Retina (tissue), 1 donor: ENCODE measurements at places on chromosomes 2 and 18.

GRCh38 chr2:173280853-173281252 lies 73.8 kb upstream of the CDCA7 start:
- DNase-seq = no peak

DNA sequence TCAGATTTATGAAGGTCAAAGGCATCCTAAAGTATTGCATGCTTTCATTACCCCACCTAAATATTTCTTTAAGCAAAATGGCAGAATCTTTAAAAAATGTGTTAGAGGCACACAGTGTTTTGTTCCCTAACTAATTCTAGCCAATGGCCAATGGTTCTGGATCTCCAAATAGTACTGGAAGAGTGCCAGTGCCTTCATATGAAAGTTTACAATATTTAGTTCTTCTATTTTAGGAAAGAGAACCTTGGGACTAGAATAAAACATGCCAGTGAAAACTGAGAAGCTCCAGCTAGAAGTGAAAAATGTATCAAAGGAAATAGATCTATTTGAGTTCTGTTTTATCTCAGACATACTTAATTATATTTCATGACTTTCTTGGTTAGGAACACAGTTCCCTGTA lies 37.1 kb downstream of the TACR1 start:
- DNase-seq = no peak

DNA sequence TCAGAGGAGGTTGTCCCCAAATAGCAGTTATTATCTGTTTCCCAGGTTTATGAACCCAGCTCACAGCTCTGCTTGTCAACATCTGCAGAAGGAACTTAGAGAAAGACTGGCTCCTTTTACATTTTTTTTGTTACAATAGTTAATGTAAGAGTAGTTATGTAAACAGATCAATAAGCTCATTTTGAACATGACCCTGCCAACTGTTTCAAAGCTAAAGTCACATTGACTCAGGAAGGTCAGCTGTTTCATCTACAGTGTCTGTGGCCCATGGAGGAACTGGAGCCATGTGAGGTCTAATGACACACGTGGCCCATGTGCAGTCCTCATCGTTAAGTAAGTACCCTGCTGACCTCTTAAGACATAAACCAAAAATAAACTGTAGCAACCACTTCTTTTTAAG lies 97.1 kb downstream of the SH3RF3 start:
- no peak for DNase-seq

DNA sequence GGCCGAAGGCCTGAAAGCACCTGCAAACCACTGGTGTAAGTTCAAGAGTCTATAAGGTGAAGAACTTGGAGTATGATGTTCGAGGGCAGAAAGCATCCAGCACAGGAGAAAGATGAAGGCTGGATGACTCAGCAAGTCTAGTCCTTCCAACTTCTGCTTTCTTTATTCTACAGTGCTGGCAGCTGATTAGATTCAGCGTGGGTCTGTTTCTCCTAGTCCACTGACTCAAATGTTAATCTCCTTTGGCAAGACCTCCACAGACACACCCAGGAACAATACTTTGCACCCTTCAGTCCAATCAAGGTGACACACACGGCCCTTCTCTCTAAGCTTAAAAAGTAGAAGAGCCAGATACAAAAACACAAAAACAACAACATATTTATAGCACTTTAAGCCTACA lies 43.4 kb downstream of the NMS start:
- DNase-seq = no peak

DNA sequence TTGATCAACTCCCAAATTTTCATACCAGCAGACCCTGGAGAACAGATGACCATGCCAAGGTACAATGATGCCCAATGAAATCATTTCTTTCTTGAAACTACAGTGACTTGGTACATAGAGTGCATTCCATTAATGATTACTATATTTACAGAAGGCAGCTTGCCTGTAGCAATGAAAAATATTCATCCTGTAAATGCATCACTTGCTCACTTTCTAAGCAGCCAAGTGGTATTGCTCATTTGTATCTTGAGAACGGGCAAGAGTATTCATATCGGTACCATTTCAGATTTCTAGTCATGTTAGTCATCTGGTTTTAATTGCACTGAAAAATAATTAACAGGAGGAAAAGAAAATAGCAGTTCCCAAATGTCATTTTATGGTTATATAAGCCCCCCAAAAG lies 59.6 kb downstream of the VIL1 start:
- no peak for DNase-seq

GRCh38 chr2:71004857-71005256 lies 10.2 kb upstream of the TEX261 start:
- no peak for DNase-seq

GRCh38 chr2:212956665-212957607 lies 194.5 kb downstream of the IKZF2 start:
- DNase-seq = no peak

GRCh38 chr18:61827591-61827990 lies 65.2 kb downstream of the RNF152 start:
- DNase-seq = no peak

GRCh38 chr2:145157036-145157675 lies 637.2 kb upstream of the ZEB2 start:
- no peak for DNase-seq

- no peak for DNase-seq
Observed at GRCh38 chr18:78408623-78409022, 571.0 kb upstream of the SALL3 start.

DNA sequence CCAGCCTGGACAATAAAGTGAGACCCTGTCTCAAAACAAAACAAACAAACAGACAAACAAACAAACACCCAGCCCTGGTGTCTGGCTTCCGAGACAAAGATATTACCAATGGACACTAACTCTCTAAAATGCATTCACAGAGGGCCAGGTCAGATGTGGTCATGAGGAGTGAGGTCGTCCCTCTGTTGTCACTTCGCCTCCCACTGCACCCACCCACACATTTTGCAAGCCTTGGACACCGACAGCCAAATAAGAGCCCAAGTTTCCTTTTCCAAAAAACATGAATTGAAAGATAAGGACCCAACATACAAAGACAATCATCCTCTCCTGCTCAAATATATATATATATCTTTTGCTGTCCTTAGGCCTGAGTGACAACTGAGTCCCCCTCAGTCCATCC lies 319.9 kb downstream of the TSN start:
- DNase-seq = no peak

DNA sequence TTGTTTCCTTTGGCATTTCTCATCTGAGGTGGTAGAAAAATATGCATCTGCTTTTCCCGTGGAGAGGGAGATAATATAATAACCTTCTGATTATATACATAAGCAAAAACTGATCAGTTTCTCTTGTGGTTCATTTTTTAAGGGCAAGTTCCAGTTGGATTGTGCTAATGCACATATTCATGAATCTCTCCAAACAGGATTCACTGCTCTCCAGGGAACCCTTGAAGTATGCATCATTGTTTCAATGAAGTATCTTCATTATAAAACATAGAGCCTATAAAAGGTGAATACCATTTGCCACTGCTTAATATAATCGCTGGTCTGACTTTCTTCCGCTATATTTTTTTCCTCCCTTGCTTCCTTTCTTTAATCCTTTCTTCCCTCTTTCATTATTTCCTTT lies 384.7 kb downstream of the FIGN start:
- no peak for DNase-seq

DNA sequence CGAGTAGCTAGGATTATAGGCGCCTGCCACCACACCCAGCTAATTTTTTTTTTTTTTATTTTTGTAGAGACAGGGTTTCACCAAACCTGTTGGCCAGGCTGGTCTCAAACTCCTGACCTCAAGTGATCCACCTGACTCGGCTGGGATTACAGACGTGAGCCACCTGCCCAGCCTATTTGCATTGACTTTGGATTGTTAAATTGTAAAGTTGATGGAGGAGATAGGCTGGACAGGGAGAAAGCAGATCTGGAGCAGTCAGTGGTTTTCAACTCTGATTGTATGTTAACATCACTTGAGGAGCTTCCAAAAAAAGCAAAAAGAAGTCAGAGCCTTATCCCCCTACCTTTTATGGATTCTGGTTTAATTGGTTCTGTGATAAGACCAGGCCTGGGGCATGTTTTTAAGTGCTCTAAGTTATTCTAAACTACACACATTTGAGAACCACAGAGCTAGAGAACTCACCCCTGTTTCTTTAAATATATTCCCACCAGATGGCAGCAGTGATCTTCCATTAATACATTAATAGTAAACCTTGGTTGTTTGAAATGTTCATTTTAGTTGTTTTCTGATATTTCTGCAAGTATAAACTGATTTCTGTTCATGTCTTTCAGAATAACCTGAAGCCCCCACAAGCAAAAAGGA lies 7.5 kb downstream of the C2orf49 start:
- DNase-seq = no peak

- no peak for DNase-seq
Observed at GRCh38 chr2:218833023-218833609, 1.5 kb upstream of the PRKAG3 start.

DNA sequence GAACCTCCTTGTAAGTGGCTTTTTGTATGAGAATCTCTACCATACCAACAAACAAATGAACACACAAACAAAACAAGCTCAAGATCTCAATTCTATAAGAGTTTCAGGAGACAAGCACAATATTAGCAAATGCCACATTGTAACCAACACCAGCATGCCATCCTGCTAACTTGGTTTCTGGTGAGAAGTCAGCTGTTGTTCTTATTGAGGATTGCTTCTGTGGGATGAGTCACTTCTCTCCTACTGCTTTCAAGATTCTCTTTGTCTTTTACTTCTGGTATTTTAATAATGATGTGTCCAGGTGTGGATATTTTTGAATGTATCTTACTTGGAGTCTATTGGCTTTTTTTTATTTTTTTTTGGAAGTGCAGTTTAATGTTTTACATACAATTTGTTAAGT lies 131.7 kb downstream of the BCL2L11 start:
- DNase-seq = no peak

- DNase-seq = no peak
Observed at GRCh38 chr2:216289470-216289869, 82.8 kb downstream of the MARCHF4 start.
